ENCODE measurements at places on chromosomes 1 and 21.

- DNase-seq, result peak; percentile 60
Measured at GRCh38 chr1:150922519-150922975, 3.6 kb upstream of the SETDB1 start.

DNA sequence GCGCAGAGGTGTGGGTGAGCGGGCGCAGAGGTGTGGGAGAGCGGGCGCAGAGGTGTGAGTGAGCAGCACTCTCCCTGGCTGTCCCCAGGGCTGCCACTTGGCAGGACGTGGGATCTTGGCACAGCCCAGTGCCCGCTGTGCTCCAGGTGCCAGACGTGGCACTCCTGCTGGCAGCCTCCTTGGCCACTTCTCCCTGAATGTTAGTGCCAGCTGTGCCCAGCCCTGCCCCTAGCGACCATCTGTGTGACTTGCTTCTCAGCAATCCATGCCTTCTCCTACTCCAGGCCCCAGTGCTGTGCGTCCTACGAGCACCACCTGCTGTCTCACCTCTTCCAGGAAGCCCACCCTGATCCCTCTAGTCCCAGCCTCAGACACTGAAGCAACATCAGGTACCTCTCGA, 30.5 kb downstream of the KRTAP10-1 start:
- no peak for DNase-seq

- DNase-seq, result no peak
Measured at GRCh38 chr1:228082918-228083870, 686 bp downstream of the ARF1 start.

DNA sequence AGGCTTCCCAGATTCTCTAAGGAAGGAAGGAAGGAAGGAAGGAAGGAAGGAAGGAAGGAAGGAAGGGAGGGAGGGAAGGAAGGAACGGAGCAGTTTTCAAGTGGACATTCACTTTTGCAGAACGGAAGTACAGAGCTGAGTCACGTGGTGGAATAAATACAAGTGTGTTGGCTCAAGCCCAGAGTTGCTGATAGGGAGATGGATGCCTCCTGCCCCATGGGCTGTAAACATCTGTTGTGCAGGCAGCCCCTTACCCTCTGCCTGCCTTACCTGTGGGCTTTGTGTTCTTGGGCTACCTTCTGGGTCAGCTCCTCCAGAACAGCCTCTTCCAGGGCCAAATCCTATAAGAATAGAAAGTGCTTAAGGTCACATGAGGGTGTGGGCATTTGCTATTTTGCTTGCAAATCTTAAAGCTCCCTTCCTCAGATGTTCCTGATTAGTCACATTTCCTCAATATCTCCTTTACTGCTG, 121.7 kb downstream of the SMYD2 start:
- DNase-seq, result no peak

- DNase-seq, result no peak
Measured at GRCh38 chr1:8161546-8162105, 135.5 kb upstream of the ERRFI1 start.

- no peak for DNase-seq
Measured at GRCh38 chr1:226980122-226980560, 40.0 kb downstream of the COQ8A start.

- no peak for DNase-seq
Measured at GRCh38 chr1:220594356-220594755, 66.4 kb downstream of the MARK1 start.

DNA sequence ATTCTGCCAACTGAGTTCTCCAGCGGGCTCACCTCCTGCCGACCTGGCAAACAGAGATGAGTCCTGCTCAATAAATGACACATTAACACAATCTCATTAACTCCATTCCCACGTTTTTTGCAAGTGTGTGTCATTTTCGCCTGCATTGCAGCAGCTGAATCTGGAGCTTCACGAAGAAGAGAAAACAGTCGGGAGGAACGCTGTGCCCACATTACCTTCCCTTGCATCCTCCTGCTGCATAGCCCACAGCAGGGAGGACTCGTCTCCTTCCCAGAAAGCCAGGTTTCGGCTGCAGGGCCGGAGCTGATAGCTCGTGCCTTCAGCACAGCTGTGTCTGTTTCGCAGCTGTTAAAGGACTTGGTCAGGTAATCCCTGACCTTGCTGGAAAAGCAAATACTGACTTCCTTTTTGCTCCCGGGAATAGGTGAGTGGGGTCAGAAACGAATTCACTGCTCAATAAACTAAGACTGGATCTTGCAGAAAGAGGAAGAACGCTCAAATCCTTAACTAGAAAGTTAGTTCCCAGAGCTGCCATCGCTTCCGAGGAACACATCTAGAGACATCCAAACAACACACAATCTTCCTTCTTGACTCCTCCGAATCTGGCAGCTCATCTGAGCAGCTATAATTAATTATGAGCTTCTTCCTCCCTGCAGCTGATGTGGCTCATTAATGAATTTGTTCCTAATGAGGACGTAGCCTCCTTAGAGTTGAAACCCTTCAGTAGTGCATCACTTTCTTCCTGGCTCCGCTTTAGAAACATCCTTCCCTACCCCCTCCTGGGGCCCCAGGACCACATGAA, 33.0 kb downstream of the KANK4 start:
- DNase-seq, result no peak

GRCh38 chr1:40020447-40021085, 20.0 kb upstream of the CAP1 start:
- no peak for DNase-seq

DNA sequence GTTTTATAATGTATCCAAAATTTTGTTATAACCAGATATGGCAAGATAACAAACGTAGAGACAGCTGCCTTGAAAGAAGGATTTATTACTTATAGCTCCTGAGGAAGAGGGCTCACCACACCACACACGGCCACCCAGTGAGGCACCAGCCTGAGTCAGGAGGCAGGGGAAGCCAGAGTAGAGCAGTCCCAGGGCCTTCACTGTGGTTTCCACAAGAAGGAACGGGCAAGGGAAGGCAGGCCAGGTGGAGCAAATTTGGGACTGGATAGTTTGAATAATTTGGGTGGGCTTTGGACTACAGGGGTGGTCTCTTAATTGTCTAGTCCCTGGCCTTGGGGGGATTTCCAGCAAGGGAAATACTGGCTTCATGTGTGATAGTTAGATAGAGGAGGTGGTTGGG, 72.5 kb downstream of the RRAGC start:
- no peak for DNase-seq

DNA sequence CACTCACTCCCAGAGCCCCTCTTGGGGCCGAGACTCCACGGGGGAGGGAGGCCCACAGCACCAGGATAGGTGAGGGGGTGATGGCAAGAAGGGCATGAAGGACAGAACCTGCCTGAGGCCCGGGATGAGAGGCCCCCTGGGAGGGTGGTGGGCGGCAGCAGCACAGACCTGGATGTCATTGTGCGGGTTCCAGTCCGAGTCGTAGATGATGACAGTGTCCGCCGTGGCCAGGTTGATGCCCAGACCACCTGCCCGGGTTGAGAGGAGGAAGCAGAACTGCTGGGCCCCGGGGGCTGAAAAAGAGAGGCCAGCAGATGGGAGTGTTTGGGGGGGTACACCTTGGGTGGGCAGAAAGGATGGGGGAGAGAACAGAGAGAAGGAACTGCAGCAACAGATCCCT, 50.1 kb downstream of the CHD5 start:
- no peak for DNase-seq

GRCh38 chr21:28200726-28201125, 792.0 kb downstream of the LTN1 start:
- no peak for DNase-seq

- no peak for DNase-seq
Measured at GRCh38 chr1:85258536-85259117, 835 bp downstream of the C1orf52 start.

GRCh38 chr1:18239671-18240070, 132.1 kb downstream of the IGSF21 start:
- DNase-seq, result no peak

DNA sequence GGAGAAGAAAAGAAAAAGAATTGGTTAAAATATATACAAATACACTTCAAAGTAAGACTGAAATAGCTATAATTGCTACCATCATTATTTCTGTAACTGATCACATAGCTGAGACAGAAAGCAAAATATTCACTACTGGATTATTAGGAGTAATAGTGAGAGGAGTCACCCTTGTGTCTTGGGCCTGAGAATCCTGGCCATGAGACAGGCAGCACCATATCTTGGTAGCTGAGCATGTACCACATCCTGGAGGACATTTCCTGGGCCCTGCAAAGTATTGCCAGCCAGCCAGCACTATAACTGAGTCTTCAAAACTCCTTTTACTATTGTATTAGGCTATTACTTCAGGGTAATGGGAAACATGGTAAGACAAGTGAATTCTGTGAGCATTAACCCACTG, 63.5 kb downstream of the C1orf185 start:
- no peak for DNase-seq

DNA sequence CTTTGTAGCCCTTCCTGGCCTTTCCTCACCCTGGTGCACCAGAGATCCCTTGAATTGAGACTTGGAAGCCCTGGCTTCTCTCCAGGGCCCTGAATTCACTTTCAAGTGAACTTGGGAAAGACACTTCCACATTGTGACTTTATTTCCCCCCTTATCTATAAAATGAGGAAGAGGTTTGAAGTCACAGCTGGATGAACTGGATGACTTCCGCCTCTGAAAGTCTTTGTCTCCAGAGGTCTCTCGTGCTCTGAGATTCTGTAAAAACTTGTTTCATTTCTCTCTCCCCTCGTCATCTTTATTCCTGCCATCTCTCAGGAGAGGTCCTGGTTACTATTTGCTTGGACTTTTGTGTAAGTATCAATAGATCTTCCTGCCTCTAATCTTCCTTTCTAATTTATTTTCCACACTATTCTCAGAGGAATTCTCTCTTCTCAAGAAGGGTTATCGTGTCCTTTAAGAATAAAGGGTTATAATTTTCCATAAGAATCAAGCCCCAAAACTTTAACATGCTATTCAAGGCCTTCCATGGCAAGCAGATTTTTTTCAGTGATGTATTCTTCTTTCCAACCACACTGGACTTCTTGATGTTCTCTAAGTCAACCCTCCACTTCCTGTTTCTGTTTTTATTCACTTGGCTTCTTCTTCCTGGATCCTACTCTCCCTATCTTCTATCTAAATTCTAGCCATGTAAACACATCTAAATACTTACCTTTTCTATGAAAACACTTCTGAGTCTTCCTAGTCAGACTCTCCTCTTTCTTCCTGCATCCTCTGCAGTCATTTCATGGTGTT, 6.5 kb upstream of the RPTN start:
- no peak for DNase-seq

- no peak for DNase-seq
Measured at GRCh38 chr1:221284028-221284427, 404.8 kb downstream of the HLX start.

GRCh38 chr1:230316864-230317745, 109.0 kb downstream of the PGBD5 start:
- no peak for DNase-seq

GRCh38 chr1:116261227-116261626, 111.8 kb upstream of the ATP1A1 start:
- DNase-seq, result no peak

- no peak for DNase-seq
Measured at GRCh38 chr1:186187601-186188000, 187.5 kb downstream of the TPR start.

- DNase-seq, result no peak
Measured at GRCh38 chr1:83530506-83530905, 468.4 kb downstream of the TTLL7 start.

DNA sequence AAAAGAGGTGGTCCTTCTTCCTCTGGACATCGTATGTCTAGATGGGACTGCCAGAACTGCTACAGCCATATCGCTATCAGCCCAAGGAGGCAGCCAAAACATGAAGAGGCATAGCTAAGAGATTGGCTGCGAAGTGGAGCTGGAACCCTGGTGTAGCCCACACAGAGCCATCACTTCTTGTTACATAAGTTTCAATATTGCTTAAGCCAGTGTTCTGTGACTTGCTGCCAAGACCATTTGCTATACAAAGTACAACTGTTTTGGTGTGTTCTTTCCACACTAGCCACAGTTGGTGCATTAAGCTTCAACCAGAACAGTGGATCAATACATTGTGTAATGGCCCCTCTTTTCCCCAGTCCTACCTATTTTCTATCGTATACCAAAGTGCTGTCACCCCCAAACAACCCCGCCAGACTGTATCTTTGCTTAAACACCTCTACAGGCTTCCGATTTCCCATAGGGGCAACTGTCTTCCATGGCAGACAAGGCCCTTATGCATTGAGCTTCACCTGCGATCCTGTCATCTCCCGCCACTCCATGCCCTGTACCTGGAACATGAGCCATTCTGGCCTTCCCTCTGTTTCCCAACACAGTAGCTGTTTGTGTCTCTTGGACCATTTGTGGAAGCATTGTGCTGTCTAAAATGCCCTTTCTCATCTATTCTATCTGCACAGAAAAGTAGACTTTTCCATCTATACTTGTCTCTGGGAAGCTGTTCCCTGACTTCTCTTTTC, 241.8 kb downstream of the TTLL7 start:
- DNase-seq, result no peak

DNA sequence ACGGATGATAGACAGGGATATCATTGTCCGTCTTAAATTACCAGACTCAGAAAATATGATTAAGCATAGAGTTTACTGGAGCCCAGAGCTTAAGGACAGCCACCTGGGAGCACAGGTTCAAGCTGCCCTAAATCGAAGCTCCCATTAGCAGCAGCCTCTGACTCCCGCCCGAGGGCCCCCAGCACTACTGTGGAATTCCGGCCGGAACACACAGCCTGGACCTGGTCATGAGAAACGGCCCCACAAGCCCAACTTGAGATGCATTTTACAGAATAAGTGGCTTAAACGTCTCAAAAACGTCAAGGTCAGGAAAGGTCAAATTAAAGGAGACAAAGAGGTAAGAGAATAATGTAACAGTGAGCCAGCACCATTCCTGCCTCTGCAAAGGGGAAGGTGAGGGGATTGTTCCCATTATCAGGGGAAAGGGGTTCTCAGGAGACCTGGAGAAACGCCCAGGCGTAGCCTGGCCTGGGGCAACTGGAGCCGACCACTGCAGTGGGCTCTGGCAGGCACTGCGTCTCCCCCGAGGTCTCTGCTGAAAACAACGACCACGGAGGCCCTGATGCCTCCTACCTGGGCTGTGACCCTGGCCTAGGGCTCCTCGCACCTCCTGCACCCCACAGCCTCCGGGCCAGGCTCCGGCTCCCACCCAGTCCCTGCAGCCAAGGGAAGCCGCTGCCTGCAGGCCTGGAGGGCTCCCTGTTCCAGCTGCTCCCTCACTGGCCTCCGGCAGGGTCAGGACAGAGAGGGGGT, 11.5 kb upstream of the COL6A1 start:
- no peak for DNase-seq

- no peak for DNase-seq
Measured at GRCh38 chr1:114286179-114286578, 132.5 kb upstream of the SYT6 start.

- DNase-seq, result no peak
Measured at GRCh38 chr1:236659792-236660587, 26.3 kb upstream of the ACTN2 start.

All from T-cell (primary cell).